ENCODE measurements at places on chromosomes 3 and 15.

- DNase-seq = no peak
Measured at GRCh38 chr3:129599607-129600006, 6.9 kb downstream of the PLXND1 start.

DNA sequence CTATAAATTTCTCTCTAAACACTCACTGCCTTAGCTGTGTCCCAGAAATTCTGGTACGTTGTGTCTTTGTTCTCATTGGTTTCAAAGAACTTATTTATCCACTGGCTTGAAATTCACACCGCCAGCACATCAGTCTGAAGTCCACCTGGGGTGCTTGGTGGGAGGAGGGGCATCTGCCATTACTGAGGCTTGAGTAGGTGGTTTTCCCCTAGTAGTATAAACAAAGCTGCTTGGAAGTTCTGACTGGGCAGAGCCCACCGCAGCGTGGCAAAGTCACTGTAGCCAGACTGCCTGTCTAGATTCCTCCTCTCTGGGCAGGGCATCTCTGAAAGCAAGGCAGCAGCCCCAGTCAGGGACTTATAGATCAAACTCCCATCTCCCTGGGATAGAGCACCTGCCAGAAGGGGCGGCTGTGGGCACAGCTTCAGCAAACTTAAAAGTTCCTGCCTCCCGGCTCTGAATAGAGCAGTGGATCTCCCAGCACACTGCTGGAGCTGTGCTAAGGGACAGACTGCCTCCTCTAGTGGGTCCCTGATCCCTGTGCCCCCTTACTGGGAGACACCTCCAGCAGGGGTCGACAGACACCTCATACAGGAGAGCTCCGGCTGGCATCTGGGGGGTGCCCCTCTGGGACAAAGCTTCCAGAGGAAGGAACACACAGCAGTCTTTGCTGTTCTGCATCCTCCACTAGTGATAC, 114.1 kb downstream of the SUCLG2 start:
- no peak for DNase-seq

DNA sequence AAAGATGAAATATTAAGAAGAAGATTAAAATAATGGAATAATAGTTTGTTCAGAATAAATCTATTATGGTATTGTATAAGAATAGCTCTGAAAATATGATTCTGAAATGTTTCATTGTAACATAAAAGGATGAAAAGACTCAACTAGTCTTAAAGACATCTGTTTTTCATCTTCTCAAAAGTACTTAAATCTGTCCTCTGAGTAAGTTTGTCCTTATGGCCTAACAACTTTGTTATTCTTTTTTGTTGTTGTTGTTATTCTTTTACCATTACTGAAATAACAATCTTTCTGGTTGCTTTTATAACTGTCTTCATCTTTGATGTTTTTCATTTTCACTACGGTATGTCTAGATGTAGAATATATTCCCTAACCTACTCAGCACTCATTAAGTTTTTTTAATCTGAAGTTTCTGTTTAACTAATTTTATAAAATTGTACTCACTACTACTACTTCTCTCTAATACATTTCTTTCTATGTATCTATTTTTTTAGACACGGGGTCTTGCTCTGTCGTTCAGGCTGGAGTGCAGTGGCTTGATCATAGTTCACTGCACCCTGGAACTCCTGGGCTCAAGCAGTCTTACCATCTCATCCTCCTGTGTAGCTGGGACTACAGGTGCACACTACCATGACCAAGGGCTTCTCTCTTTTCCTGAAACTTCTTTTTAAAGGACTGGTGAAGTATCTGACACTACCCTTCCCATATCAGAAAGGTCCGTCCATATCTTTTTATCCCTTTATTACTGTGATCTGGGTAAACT, 240.7 kb downstream of the PCCB start:
- DNase-seq = no peak

GRCh38 chr15:58136731-58137130, 1.4 kb upstream of the AQP9 start:
- no peak for DNase-seq

DNA sequence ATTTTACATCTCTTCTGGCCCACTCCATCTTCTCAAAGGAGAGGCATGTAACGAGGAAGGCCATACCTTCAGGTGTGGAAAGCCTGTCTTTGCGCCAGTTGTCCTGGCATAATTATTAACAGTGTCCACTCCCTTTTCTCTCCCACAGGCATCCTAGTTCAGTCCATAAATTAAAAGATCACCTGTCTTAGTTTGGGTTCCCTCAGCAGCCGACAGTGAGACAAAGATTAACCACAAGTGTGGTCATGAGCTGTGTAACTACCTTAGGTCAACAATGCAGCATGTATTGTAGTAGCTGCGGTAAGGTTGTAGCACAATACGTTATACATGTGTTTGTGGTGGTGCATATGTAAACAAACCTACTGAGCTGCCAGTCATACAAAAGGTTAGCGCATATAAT, 103.3 kb upstream of the GALNT15 start:
- no peak for DNase-seq

DNA sequence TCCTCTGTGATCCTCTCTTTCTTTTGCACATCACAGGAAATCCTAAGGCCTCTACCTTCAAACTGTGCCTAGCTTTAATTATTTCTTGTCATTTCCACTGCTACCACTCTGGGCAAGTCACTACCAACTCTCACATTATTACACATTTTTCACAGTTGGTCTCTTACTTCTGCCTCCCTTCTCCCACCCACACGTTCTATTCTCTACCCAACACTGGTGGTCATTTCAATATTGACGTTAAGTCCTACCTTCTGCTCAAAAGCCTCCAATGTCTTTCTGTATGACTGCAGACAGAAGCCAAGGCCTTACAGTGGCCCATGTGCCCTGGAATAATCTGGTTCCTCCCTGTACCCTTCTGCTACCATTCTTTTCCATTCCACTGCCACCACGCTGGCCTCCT, 3.9 kb downstream of the KCNMB2 start:
- no peak for DNase-seq

DNA sequence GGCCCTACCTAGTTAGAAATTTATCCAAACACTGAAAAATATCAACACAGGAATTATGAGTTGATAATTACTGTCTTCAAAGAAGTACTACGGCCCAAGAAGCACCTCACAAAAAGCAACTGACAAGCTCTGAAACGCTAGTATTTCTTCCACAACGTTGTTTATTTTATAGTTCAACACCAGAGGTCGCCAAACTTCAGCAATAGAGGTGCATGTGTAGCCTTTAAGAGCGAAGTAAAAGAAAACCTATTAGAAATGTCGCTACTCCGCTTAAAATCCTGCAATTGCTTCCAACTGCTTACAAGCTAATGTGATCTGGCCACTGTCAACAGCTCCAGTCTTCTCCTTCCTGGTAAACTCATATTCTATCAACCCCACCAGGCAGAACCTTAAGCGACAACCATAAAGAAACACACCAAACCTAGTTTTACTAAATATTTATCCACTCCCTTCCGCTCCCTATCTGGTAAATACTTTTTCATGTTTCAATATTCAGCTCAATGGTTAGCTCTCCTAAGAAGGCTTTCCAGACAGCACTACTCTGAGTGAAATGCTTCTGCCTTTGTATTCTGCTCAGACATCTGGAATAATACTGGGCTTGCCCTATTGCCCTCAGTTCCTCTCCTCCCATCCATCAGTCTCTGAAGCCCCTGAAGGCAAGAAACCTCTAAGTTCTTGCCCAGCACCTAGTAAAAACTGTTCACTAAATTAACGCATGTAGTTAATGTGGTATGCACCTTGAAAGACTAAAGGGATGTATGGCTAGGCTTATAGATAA, 110.2 kb downstream of the NR1I2 start:
- DNase-seq = no peak

- no peak for DNase-seq
Measured at GRCh38 chr3:46953234-46954010, 23.1 kb downstream of the CCDC12 start.

DNA sequence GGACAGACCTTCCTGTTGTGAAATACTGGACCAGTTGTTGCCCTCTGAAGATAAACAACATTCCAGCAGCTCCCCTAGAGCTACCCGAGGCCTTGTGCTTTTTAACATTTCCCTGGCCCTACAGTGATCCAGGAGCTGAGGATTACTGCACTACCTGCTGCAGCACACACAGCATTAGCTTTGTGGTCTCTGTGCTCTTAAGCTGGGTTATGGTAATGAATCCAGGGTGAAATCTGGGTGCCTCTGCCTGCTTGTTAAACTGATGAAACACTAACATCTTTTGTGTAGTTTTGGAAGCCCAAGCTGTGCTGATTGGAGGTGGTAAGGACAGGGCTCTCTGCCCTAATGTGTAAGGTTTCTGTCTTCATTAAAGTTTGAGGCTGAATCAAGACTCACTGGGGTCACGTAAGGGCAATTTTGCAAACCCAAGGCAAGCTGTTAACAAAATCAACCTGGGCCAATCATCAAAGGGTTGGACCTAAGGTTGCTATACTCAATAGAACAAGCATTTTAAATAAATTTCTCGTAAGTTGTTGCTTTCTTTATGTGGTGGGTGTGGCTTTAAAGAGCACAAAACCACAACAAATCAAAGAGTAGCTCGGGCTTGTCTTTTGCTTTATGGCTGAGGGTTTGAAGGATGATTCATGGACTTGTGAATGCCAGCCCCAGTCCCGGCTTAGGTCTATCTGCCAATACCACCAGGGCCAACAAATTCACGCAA, 183.9 kb downstream of the TPRG1 start:
- DNase-seq = no peak

DNA sequence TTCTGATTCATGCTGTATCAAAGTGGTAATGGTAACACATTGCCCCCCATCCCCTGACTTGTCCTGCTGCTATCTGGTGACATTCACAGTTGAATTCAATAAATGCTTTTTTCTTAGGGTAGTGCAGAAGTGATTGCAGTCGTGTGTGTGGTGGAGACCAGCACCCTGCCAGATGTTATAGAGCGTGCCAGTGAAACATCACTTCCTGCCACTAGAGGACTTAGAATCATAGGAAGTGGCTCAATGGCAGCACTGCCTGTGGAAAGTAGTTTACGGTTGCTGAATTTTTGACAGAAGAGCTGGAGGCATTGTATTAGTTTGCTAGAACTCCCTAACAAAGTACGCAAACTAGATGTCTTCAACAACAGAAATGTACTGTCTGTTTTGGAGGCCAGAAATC, 37.4 kb upstream of the P2RY12 start:
- DNase-seq = no peak

DNA sequence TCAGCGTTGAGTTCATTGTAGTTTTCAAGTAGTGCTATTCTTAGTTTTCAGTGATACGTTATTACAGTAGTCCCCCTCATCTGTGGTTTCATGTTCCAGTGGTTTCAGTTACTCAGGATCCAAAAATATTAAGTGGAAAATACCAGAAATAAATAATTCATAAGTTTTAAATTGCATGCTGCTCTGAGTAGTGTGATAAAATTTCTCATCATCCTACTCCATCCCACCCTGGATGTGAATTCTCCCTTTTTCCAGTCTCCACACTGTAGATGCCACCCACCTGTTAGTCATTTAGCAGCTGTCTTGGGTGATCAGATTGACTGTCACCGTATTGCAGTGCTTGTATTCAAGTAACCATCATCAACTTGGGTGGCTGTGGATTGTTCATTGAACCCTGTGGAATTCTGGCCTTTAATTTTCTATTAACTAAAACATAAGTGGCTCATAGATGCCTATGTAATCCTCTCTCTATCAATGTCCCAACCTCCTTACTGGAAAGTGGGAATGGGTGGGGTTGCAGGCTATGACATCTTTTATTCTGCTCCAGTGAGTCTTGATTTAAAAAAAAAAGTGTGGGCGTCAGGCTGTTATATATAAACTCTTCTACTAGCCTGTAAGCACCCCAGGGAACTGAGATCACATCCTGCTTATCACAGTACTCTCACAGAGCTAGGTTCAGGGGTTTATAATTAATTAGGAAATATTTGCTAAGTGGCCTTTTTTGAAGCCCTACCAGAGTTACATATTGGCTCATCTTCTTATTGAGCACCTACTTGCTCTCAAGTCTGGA, 97.5 kb downstream of the CFAP20DC start:
- DNase-seq = peak; percentile 2

- DNase-seq = no peak
Measured at GRCh38 chr3:42009456-42009855, 47.6 kb upstream of the ULK4 start.

- no peak for DNase-seq
Measured at GRCh38 chr3:15903164-15903563, 105.4 kb upstream of the ANKRD28 start.

GRCh38 chr3:15023719-15024118, 41.4 kb downstream of the MRPS25 start:
- DNase-seq = no peak

DNA sequence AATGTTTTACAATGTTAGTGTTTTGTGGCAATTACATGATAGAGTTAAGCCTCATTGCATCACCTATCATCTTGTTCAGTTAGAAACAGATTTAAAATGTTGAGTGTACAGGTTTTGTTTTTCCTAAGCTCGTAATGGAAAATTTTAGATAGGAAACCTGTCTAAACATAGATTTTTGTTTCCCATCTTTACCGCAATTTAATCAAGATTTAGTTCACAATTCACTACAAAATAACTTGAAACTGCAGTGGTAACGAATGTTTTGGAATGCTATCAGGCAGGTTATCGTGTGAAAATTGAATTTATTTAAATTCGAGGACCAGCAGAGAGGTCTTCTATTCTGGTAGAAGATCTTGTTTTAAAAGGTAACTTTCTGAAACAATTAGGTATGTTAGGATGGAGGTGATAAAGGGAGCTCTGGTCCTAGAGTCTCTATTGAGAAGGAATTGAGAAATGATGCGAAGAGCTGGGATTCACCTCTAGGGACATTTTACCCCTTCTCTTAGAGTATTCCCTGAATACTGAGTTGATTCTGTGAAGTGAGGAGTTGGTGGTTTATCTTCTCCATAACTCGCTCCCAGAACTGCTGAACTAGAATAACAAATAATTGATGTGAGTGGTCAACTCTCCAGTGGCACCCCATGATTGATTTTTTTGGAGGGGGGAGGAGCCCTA, 1.4 kb downstream of the DOCK3 start:
- DNase-seq = no peak

- DNase-seq = no peak
Measured at GRCh38 chr3:172129850-172130716, 90.7 kb downstream of the FNDC3B start.

DNA sequence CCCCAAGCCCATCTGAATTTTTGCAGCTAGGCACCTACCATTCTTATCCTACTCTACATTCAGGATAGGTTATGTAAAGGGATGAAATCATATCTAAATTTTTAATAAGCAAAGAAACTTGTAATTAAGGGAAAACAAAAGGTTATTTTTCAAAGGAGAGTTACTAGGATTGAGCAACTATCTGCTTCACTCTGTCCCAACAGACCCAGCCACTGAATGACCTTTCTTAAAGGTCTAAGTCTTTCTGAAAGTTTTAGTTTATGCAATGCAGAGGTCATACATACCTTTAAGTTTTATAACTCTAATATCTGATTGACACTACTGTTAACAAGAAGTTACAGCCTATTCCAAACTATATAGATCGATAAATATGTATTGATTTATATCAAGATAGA, 209.2 kb upstream of the CTNNB1 start:
- DNase-seq = no peak

Measured in GM18507 (cell line).